ENCODE measurements at places on chromosomes 1 and 21.
A peak's percentile ranks its signal among the peaks of the same experiment; 100 is the strongest.

- DNase-seq: no peak
These were observed 453 bp downstream of the DRAM2 start for GRCh38 chr1:111139324-111139955.

- DNase-seq: no peak
These were observed 18.8 kb downstream of the PLA2G2A start for GRCh38 chr1:19960591-19960990.

- DNase-seq: no peak
These were observed 123.0 kb downstream of the DYRK1A start for GRCh38 chr21:37489553-37489952.

DNA sequence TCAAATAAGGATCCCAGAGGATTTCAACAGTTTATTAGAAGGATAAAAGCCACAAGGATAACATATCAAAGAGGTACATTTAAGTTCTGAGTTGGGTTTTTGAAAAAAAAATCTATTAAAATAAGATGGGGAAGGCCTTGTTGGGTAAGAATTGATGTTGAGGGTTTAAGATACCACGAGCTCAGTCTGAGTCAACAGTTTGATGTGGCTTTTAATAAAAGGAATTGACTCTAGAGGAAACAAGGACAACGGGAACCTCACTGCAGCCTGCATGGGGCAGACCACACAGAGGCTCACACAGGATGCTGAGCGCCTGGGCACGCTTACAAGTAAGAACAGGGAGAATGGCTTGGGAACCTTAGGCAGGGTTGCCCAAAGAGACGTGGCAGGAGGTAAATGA lies 107.5 kb downstream of the TIAM1 start:
- DNase-seq: peak; percentile 54

DNA sequence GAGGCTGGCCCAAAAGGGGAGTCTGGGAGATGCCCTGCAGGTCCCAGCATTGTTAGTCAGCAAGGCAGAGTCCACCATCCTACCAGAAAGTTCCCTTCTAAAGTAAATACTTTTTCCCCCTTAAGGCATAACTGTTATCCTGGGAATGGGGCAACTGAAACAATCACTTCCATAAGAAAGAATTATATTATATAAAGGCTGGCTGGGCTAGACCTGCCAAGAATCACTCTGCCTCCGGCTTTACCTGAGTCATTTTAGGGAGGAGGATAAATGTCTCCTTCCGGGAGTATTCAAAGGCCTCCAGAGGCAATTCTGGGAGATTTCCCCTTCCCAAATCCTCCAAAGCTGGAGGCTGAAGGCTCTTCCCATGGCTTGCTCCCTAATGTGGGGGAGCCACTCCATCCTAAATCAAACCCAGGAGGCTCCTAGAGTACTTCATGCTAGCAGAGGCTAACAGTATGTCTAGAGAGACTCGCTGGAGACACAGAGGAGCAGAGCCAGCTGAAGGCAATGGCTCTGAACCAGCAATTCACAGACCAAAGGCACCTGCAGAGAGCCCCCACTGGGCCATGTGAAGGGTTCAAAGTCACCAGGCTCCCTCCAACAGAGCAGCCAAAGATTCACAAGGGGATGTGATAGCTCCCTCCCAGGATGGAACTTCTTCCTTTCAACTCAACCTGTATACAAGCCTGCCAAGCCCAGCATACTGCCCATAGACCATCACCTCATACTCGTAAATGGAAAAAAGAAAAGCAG lies 116.0 kb downstream of the ASTN1 start:
- no peak for DNase-seq

GRCh38 chr1:199815947-199816346 lies 211.6 kb upstream of the NR5A2 start:
- DNase-seq: no peak

DNA sequence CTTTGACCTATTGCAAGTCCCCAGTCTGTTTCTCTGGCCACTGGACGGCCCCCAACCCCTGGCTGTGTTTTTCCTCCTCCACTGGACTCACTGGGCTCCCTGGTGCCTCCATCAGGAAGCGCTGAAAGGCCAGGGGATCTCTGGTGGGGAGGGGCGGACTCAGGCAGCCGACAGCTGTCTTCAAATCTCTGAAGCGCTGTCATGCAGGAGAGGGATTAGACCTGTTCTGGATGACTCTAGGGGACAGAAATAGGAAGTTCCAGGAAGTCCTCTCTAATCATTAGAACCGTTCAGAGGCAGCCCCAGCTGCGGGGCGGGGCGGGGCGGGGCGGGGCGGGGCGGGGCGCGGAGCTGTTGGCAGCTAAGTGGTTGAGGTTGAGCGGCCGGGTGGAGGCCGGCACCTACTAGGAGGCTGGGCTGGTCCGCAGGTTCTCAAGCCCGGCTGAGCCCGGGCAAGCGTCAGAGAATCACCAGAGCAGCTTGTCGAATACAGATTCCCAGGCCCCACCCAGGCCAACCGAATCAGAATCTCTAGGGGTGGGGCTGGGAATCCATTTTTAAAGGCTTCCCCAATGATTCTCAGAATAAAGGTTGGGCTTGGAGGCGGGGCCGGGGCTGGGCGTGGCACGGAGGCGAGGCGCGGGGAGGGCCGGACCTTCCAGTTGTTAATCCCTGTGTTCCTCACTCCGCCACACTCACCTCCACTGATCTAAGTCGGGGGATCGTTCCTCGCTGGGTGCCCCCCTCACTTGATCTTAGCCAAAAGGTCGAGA lies 11.4 kb upstream of the PHLDA3 start:
- DNase-seq: peak; percentile 83

- peak; percentile 48 for DNase-seq
These were observed 96.9 kb downstream of the PAPPA2 start for GRCh38 chr1:176559878-176560277.

- no peak for DNase-seq
These were observed 14.6 kb downstream of the SLC35E2B start for GRCh38 chr1:1677718-1678580.

- DNase-seq: peak; percentile 20
These were observed 696.6 kb upstream of the BRINP3 start for GRCh38 chr1:191174298-191174697.

DNA sequence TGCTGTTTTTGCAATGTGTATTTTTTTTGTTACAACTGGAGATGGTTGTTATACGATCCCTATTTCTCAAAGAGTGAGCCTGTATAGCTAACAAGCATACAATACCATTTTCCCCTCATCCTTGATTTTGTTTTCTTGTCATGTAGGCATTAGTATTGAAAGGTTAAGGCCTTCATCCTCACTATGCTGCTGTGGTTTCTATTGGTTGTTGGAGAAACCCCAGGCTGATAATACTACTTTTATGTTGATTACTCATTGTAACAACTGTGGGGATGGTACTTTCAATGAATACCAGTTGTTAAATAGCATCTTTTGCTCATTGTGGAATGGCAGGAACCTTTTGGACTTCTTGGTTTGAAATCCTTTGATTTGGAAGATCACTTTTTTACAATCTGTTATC lies 39.0 kb upstream of the MACF1 start:
- DNase-seq: no peak

Measured in HT1080 (cell line).